Neural cell (in vitro differentiated cells): ENCODE measurements at places on chromosomes 2 and 18. TPM values are rescaled to one million over a fixed set of nuclear protein-coding genes. Genes with fewer than 3 reads are reported as not detected.

HRH4 gene
- 0.12 TPM in 1 of 2 replicates, not detected in the other for polyA plus RNA-seq

PFN4 gene
- polyA plus RNA-seq: 1.3 TPM in 1 of 2 replicates, not detected in the other

PLCL1 gene
- 6.6 and 6.8 TPM in 2 replicates for polyA plus RNA-seq

ARHGEF33 gene
- polyA plus RNA-seq: 1.5 and 2.5 TPM in 2 replicates

SNED1 gene
- 0.04 and 0.32 TPM in 2 replicates for polyA plus RNA-seq

IL1R2 gene
- polyA plus RNA-seq: not detected in 2 replicates

CDH19 gene
- 0.11 and 0.28 TPM in 2 replicates for polyA plus RNA-seq

EIF5B gene
- 8.0 and 12.6 TPM in 2 replicates for polyA plus RNA-seq

MYO5B gene
- 0.38 and 0.42 TPM in 2 replicates for polyA plus RNA-seq

RGPD3 gene
- polyA plus RNA-seq: 0.74 and 1.1 TPM in 2 replicates

TSN gene
- polyA plus RNA-seq: 120 and 171 TPM in 2 replicates

GAD1 gene
- 56.3 and 66.4 TPM in 2 replicates for polyA plus RNA-seq

MRPL19 gene
- 28.1 and 36.7 TPM in 2 replicates for polyA plus RNA-seq

CREG2 gene
- polyA plus RNA-seq: 1.1 and 1.2 TPM in 2 replicates

CNRIP1 gene
- 26.7 and 28.2 TPM in 2 replicates for polyA plus RNA-seq

XIRP2 gene
- polyA plus RNA-seq: not detected in 2 replicates

PLGLB2 gene
- polyA plus RNA-seq: 5.4 and 10.5 TPM in 2 replicates

UGT1A3 gene
- polyA plus RNA-seq: not detected in 2 replicates

ST6GAL2 gene
- polyA plus RNA-seq: 21.8 and 22.1 TPM in 2 replicates
